ENCODE measurements at places on chromosomes 7 and 10. TPM values are rescaled to one million over a fixed set of nuclear protein-coding genes. Genes with fewer than 3 reads are reported as not detected.

DNA sequence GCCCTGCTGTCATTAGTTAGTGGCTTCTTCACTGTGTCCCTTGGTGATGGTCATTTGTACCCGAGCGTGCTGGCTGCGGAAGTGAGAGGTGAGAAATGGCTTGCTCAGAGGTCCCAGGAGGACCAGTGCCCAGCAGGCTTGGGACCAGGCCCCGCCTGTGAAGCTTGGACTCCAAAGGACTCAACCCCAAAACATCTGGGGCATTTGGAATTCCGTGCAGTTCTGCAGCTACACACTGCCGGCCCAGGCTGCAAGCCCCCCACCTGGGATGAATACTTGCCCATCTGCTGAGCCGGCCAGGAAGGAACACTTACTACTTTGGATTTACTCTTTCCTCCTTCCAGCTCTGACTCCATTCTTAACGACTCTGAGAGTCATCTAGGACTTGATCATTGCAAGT is 18.0 kb downstream of the ECHDC3 start:
- no peak for DNase-seq

GRCh38 chr7:16754856-16755317 is 1.3 kb downstream of the TSPAN13 start:
- no peak for DNase-seq

DNA sequence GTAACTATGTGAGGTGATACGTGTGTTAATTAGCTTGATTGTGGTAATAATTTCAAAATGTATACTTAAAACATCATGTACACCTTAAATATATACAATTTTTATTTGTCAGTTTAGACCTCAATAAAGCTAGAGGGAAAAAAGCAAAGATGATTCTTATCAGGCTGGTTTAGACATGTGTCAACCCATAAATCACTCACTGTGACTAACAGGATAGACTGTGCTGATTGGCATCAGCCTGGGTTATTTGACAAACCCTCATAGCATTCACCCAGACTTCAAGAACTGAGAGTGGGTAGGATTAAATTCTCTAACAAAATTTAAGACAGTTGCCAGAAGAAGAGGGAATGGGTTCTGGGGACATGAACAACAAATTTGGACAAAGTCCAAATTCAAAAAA is 73.8 kb upstream of the TMEM140 start:
- no peak for DNase-seq

DNA sequence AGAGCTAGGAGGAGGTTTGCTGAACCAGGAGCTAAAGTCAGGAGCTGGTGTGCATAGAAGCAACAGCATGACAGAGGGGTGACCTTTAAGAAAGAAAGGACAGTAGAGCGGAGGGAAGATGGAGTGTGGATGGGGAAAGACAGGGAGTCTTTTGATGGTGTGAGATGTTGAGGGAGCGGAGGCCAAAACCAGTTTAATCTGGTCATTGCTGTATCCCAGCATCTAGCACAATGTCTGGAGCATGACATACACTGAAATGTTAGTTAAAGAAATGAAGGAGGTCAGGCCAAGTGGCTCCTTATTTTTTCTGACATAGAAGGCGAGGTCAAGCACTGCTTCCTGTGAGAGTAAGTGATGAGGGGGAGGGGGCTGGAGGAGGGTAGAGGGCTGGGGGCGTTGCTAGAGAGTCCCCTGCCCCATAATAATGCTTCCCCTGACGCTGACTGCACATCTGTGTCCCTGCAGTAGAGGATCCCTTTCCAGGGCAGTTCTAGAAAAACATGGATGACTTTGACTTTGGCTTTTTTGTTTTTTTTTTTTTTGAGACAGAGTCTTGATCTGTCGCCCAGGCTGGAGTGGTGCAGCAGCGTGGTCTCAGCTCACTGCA is 70.2 kb downstream of the ZNF467 start:
- DNase-seq, result no peak

- peak; percentile 31 for DNase-seq
Measured at GRCh38 chr10:36003688-36004087, 361.6 kb upstream of the FZD8 start.

DNA sequence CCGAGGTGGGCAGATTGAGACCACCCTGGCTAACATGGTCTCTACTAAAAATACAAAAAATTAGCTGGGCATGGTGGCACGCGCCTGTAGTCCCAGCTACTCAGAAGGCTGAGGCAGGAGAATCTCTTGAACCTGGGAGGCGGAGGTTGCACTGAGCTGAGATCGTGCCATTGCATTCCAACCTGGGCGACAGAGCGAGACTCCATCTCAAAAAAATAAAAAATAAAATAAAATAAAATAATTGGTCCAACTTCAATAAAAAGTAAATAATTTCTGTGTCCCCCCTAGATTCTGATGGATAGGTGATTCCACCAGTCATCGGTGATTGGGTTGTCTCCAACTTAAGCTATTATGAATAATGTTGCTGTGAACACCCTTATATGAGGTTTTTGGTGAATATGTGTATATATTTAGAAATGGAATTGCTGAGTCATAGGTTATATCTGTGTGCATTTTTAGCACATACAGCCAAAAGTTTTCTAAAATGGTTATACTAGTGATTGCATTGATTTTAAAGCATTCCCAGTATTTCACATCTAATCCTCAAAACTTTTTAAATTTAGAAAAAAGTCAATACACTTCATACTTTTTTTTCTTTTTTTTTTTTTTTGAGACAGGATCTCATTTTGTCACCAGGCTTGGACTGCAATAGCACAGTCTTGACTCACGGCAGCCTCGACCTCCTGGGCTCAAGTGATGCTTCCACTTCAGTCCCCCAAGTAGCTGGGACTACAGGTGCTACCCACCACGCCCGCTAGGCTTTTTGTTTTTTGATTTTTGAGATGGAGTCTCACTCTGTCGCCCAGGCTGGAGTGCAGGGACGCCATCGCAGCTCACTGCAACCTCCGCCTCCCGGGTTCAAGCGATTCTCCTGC is 13.7 kb upstream of the SRPK2 start:
- DNase-seq, result no peak

- no peak for DNase-seq
Measured at GRCh38 chr7:102215711-102216110, 71.0 kb upstream of the SH2B2 start.

The C10orf105 gene
- 0.36 TPM for total RNA-seq

Measured in right cardiac atrium (tissue), 5 donors.